ENCODE measurements at places on chromosomes 3 and 15. TPM values are rescaled to one million over a fixed set of nuclear protein-coding genes. Genes with fewer than 3 reads are reported as not detected.

DNA sequence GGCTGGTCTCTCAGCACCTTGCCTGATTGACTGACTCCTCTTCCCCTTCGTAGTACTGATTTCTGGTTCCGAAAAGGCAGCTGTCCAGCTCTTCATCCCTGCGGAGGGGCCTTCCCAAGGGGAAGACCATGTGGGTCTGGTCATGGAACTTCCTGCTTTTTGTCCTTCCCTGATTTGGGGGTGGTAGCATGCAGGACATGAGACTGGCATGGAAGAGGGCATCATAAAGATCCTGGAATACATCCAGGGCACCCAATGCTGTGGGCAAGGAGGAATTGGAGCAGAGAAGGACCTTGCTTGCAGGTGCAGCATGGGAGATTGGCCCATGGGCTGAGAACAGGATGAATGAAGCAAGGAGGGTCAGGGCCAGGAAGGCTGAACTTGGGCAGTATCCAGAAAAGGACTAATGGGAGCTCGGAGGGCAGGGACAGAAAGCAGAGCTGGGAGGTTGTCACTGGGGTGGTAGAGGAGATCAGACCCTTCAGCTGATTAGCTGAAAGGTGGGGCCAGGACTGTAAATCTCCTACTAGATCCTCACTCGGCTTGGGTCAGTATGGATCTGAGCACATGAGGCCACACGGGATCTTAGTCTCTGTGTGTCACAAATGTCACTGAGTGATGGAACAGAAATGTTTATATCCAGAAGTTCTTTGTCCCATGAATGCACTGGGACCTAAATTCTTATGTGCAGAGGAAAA, 59.5 kb downstream of the AMOTL2 start:
- no peak for DNase-seq

DNA sequence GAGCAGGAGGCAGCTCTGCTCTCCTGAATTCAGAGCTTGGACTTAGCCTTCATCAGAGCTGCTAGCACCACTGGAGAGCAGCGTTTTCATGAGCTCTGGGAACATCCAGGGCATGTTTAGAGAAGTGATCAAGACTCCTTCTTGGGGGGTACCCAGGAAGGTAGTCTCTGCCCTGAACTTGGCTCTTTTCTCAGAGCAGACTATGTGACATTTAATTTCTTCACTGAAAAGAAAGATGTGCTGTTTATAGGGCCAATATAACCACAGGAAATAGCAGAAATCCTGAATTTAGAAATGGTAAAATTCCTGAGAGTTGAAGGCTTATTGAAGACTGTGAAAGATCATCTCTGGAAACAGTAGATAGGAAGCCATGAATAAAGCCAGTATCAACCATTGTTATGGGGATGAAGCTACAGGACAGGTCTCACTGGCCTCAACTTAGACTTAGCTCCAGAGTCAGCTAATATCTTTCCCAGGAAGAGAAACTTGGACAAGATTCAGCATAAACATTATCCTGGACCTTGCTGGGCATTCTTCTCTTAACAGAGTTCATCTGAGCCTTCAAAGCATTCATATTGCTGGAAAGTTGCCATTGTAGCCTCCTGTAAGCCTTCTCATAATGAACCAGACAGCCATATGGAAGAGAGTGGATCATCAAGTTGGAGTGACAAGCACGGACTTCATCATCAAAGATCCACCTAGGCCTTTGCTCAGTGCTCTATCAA, 386.6 kb upstream of the THBS1 start:
- no peak for DNase-seq

DNA sequence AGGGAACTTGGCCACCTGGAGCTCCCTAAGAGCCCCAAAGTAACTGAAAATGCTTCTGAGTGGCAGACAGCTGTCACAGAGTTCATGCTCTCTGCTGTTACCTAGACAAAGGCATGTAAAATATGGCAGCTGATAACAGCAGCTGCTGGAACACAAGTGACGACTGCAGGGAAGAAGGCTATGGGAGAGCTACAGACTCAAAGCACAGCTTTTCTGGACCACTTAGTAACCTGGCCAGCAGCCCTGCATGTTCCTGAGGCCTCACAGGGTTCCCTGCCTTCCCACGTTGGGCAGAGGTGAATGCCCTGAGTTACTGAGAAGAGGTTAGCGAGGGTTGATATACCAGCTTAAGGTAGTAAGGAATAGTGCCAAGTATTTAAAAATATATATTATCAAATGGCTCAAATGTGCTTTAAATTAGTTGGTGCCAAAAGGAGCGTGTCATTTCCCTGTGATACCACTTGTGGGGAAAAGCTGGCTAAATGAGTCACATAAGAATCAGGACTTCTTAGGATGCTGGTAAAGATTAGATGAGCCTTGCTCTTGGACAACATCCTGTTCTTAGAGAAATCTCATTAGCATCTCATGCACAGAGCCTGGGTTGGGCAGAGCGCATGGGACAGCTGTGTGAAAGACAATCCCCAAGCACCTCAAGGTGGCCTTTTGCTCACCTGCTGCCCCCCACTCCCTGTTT, 76.4 kb upstream of the SCN5A start:
- DNase-seq: no peak

- no peak for DNase-seq
Observed at GRCh38 chr3:146929696-146930095, 324.6 kb upstream of the PLSCR5 start.

- no peak for DNase-seq
Observed at GRCh38 chr3:81443958-81444357, 317.5 kb downstream of the GBE1 start.

DNA sequence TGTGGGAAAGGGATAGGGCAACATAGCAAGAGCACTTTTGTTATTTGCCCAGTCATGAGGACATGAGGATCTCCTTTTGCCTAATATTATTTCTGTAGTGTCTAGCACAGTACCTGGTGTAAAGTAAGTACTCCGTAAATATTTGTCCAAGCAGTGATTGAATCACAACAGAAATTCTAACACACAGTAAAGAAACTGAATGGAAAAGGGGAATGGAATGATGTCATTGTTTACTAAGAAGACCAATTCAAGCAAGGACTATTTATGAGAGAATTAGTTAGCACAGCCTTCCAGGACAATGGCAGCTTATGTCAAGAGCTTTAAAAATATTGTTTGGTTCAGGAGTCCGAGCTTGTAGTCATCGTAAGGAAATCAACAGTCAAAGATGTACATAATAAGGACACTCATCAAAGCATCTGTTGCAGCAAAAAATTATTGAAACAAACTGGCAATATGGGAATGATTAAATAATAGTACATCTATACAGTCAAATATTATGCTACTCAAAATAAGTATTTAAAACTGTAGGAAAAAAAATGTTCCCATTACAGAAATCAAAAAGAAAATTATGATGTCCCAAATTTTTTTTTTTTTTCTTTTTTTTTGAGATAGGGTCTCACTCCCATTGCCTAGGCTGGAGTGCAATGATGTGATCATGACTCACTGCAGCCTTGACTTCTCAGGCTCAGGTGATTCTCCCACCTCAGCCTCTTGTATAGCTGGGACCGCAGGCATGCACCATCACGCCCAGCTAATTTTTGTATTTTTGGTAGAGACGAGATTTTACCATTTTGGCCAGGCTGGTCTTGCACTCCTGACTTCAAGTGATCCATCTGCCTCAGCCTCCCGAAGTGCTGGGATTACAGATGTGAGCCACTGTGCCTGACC, 17.9 kb downstream of the CAPN7 start:
- no peak for DNase-seq

- no peak for DNase-seq
Observed at GRCh38 chr3:94709249-94709902, 646.5 kb downstream of the NSUN3 start.

DNA sequence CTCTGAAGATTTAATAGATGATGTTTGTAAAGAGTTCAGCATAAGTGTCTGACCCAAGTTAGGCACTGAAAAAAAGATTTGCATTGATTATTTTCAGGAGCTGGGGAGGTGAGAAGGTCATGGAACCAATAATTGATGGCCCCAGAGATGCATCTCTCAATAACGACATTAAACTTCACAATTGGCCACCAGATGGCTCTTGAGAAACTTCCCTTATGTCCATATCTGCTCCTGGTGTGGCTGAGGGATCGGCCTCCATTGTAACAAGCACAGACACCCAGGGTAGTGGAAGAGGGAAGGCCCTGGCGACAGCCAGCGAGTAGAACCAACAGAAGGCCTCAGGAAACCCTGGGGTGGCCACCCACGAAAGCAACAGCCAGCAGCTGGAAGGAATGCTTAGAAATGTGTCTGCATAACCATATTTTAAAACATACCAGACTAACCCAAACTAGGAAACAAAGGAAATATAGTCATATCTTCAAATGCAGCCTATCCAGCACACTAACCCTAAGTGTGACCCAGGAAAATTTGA, 536.7 kb downstream of the SOX2 start:
- DNase-seq: no peak

- DNase-seq: no peak
Observed at GRCh38 chr3:168249205-168249549, 153.5 kb upstream of the GOLIM4 start.

GRCh38 chr3:123818921-123819429, 65.2 kb downstream of the MYLK start:
- DNase-seq: no peak

- peak; percentile 83 for DNase-seq
Observed at GRCh38 chr15:68991723-68992122, 22.8 kb upstream of the NOX5 start.

DNA sequence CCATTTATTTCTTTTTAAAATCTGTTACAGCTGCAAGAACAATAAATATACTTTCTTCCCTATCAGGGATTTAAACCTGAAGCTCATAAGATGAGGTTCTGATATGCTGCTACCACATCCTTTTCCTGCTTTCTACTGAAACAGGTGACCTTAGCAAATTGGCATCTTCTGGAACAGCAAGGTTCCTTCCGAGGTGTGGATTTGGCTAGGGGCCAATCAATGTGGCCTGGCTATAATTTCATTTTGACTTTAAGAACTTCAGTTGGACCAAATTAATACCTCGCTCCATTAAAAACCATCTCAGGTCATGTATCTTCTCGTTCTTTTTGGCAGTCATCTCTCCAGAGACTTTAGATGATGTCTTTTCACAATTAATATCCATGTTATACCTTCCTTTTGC, 53.4 kb upstream of the C3orf80 start:
- no peak for DNase-seq

- DNase-seq: no peak
Observed at GRCh38 chr3:192887701-192888100, 30.0 kb downstream of the MB21D2 start.

DNA sequence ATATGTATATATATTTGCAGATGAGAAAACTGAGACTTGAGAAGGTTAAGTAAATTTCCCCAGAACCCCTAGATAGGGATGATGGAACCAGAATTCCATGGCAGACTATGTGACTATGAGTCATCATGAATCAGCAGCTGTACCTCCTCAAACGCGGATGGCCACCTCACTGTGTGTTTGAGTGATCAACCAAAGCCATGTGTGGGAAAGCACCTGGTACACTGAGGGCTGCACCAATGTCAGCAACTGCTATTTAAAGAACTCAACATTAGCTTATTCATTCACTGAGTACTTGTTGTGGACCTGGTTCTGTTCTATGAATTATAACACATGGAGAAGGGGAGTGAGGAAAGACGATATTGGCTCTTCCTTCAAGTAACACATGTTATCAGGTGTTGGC, 377.0 kb downstream of the GAP43 start:
- DNase-seq: no peak

DNA sequence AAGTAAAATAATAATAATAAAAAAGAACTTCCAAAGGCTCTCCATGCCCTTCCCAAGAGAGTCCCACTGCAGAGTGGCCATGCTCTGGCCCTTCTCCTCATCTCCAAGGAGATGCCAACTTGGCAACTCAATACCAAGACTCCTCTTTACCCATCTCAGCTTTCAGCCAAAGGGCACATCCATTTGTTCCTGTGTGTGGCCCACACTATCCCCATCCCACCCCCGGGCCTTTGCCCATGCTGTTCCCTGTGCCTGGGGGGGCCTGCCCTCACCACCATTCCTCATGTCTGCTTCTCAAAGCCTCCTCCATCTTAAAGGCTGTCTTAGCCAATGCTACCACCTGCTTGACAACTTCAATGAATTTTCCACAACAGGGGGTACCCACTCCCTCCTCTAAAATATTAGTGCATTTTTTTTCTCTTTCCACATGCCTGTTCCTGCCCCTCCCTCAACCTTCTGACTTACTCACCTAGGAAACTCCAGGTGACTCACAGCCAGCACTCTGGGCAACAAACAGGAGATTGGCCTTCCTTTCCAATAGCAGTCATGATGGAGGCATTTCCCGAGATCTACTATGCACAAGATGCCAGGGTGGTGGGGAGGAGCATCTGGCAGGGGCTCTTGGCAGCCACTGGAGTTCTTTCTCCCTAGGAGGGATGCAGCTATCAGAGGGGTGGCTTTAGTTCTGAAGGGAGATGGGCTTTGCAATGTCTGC, 109.4 kb upstream of the SMAD3 start:
- no peak for DNase-seq

GRCh38 chr15:69468241-69469121, 15.9 kb downstream of the RPLP1 start:
- peak; percentile 44 for DNase-seq

DNA sequence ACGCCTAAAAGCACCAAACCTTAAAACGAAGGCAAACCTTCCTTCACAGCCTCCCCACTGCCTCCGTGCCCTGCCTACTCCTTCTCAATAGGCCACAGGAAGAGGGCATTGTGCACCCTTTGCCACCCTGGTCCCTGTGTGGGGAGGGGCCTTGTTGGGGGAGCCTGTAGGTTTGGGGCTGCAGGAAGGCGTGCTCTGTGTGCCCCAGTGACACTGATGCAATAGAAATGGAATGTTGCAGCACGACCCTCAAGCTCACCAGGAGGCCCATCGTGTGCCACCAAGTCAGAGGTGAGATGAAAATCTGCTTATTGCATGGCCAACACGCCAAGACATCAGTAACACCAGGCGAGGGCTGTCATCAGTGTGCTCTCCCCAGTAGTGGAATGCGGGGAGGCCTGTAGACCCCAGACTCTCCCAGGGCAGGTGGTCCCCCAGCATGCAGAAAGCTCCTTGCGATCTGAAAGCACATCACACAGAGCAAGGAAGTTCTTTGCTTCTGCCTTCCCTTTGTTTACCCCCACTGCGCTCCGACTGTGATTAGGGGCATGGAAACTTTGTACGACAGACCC, 86.2 kb downstream of the ASB7 start:
- DNase-seq: no peak

DNA sequence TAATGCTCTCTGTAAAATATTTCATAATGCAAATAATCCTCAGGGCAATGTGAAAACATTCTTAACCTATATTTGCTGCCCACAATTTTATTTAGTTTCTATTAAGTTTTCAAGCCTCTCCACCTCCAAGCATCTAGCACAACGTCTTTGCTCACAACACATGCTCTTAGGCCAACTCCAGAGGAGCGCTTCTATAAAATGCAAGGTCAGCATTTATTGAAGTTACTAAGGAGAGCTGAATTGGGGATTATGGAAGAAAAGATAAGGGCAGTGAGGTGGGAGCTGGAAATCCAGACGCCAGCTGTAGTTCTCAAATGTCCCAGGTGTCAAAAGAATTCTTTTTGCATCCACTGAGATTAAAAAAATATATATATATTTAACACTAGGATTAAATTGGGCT, 996 bp downstream of the RABL3 start:
- DNase-seq: no peak

GRCh38 chr3:187016639-187017345, 86.5 kb downstream of the ST6GAL1 start:
- DNase-seq: no peak

Gene CHRM5
- total RNA-seq: 0.18 TPM

Gene CFAP100
- total RNA-seq: not detected

Gene RCCD1
- not detected for total RNA-seq

Gene ITIH1
- not detected for total RNA-seq

Gene MNS1
- total RNA-seq: 1.3 TPM

Gene LNP1
- 3.6 TPM for total RNA-seq

Gene SCAANT1
- not detected for total RNA-seq

Gene ANKRD34C
- total RNA-seq: not detected

Gene FNDC3B
- total RNA-seq: 12.7 TPM

Gene ARPP19
- 30.8 TPM for total RNA-seq

Gene GALNT15
- total RNA-seq: not detected

Gene ROPN1
- not detected for total RNA-seq

Gene SNAP23
- total RNA-seq: 122 TPM
